ENCODE measurements at places on chromosomes 16 and 17.

GRCh38 chr16:68296291-68296690 lies 14.5 kb downstream of the SLC7A6OS start:
- DNase-seq = no peak

DNA sequence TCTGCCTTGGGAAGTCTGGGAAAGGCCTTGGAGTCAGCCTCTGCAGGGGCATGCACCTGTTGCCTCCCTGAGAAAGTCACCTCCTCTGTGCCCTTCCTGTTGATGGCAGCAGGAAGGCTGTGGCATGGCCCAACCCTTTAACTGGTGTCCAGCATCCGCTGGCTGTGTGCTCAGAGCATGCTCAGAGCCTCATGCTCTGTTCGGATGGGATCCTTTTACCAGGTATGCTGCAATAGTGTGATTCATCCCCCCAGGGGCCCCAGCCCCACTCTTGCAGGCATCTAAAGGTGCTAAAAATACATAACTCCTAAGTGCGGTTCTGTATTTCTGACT lies 24.9 kb downstream of the KLHL36 start:
- DNase-seq = no peak

DNA sequence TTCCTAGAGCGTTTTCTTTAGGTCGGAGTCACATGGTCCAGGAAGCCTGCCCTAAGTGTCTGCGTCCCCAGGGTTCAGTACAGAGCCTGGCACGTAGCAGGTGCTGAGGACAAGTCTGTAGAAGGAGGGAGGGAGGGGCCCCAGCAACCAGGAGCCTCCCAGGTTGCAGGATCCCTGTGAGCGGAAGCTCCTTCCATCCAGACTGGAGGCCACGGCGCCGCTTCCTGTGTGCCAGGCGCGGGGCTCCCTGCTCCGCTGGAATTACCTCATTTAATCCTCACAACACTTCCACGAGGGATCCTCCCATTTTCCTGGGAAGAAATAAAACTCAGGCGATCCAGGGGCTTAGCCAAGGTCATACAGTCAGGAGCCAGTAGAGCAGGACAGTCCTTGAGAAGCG lies 22.1 kb downstream of the TRARG1 start:
- DNase-seq = no peak

DNA sequence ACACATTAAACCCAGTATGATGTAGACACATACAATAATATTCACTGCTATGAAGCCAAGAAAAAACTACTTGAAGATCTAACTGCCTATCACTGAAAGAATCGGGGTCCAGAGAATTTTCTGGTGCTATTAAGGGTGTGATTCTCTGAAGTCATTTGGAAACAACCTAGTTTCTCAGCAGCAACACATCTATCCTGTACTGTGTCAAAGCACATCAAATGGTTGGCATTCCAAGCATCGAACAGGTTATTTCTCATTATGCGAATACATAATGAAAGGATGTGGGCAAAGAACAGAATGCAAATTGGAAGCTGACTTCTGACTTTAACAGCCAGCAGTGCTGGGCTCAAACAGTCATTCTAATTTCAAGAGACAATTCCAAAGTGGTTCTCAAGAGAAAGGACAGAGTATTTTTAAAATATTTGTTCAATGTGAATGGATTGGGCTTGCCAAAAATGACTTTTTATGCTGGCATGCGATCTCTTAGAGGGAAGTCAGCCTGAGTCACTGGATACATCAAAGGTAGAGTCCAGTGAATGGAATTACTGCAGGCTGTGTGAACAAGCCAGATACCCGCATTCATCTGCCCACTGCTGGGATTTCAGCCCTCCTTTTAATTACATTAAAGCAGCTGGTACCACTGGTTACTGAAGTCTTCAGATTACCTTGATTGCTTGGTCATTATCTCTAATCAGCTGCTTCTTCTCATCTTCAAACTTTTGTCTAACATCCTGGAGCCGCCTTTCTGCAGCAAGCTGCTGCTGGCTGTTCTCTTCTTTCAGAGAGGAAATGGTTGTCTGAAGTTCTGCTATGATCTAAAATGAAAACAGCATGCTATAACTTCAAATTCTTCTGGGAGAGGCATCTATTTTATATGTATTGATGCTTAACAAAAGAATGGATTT lies 181.2 kb upstream of the AXIN2 start:
- no peak for DNase-seq

DNA sequence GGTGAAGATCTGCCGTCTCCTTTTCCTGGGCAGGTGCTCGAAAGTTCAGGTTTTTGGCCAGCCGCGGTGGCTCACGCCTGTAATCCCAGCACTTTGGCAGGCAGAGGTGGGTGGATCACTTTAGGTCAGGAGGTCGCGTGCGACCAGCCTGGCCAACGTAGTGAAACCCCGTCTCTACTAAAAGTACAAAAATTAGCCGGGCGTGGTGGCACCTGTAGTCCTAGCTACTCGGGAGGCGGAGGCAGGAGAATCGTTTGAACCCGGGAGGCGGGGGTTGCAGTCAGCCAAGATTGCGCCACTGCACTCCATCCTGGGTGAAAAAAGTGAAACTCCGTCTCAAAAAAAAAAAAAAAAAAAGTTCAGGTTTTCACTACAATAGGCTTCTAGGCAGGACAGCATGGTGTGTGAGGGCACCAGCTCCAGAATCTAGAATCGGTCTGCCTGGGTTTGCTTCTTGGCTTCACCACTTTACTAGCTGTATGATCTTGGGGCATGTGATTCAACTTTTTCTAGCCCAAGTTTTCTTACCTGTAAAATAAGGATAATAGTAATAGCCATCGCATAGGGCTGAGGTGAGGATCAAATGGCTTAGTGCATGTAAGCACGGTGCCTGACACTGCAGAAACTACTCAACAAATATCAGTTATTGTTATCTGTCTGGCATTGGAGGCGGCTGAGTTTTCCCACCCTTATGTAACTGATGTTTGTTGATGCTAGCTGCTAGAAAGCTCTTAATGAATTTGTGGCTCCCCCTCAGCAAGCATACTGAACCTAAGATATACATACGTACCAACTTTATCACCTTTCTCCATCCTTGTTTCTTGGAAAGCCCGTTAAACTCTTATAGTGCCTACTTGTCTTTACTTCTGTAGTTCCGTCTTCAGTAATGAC lies 1.3 kb downstream of the PSMD12 start:
- DNase-seq = no peak

GRCh38 chr17:34578016-34578415 lies 1.4 kb upstream of the TMEM132E start:
- no peak for DNase-seq

GRCh38 chr16:28902909-28903308 lies 22.1 kb downstream of the RABEP2 start:
- no peak for DNase-seq

GRCh38 chr17:3747805-3748204 lies 24.1 kb downstream of the HASPIN start:
- DNase-seq = no peak

GRCh38 chr16:27351989-27352388 lies 38.2 kb downstream of the IL4R start:
- no peak for DNase-seq

DNA sequence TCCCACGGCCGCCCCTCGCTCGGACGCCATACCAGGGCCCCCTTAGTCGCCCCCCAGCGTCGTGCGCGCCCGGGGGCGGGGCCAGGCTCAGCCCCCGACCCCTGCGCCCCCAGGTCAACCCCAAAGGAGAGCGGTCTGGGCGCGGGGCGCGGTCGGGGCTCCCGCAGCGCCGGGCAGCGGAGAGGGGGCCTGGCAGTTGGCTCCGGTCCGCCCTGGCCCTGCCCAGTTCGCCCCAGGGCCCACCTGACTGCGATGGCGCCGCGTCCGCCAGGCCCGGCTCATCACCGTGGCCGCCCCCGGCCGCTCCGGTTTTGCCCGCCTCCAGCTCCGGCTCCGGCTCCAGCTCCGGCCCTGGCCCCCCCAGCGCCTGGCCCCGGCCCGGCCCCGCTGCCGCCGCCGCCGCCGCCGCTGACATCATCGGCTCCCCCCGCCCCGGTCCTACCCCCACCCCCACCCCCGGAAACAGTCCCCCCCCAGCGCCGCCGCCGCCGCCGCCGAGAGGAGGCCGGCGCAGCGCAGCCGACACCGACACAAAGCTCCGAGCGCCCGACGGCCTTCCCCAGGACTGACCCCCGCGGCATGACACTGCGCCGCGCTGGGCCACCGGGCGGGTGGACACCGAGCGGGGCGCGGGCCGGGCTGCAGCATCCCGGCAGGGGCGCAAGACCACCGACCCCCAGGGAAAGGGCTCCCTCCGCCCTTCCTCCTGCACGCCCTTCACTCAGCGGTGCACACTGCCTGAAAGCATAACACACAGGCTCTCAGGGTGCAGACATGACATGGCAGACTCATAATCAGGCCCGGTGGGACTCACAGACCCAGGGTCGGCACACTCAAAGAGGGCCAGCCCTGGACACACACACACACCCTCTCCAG lies at the start of gene ZBTB4:
ZBTB4 (minus strand) TSS at position 419 of the 876 bp plus-strand sequence. CDS start 12,830 bp downstream, outside the sequence.
- DNase-seq = no peak

DNA sequence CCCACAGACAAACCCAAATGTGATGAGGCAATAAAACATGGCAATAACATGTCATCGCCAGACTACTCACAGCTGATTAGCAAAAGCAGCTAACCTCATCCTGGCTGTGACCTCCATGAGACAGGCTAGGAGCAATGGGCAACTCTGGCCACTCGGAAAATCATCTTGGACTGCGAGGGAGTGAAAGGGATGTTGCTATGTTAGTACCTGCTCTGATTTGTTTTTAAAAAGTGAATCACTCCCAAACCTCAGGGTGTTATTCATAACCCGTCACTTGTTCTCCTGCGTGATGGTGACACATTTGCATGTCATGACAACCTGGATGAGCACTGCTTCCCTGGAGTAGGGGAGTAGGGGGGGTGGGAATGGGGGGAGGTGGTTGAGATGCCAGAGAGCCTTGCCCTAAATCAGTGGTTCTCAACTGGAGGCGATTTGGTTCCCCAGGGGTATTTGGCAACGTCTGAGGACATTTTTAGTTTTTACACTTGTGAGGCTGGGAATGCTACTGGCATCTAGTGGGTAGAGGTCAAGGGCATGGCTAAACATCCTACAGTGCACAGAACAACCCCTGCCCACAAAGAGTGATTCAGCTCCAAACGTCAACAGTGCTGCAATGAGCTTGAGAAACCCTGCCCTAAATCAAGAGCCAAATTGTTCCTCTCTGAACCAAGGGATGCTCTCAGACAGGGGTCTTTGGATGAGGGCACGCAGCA lies 241.7 kb downstream of the SOX9 start:
- no peak for DNase-seq

GRCh38 chr17:35603674-35604073 lies 16.6 kb downstream of the AP2B1 start:
- no peak for DNase-seq

DNA sequence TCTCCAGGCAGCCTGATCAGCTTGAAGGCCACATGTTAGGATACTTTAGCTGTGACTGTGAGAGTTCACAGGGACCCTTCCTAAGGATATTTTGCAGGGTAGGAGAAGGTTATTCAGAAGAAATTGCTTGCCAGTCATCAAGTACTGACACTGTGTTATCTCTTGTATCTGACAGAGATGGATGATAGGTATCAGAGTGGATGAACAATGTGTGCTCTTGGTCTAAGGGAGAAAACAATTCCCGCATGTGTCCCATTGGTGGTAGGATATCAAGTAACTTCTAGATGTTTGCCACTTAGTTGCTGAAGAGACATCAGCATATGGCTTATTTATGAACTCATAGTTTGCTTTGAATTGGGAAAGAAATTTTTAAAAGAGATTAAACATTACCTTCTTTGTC lies 219.3 kb downstream of the SPECC1 start:
- no peak for DNase-seq

Measured in activated naive CD4-positive, alpha-beta T cell treated with anti-CD3 and anti-CD28 coated beads, Interleukin-2, amount 50 U/mL, for 72 hours (primary cell).